ENCODE measurements at places on chromosomes 2 and 18. TPM values are rescaled to one million over a fixed set of nuclear protein-coding genes. Genes with fewer than 3 reads are reported as not detected.

GRCh38 chr2:29881089-29881730 is 40.2 kb downstream of the ALK start:
- H3K27ac ChIP-seq: no peak overlapping the region
- no peak for DNase-seq
- H3K4me3 ChIP-seq: no peak overlapping the region

GRCh38 chr2:79437433-79438267 is 75.2 kb upstream of the CTNNA2 start:
- peaks cover 83% of the 10 kb centered on the region for H3K27me3 ChIP-seq
- H3K27ac ChIP-seq: no peak overlapping the region
- H3K4me3 ChIP-seq: peak overlapping the region; percentile 22
- peaks cover 13% of the 10 kb centered on the region for H3K4me1 ChIP-seq
- DNase-seq: peak; percentile 8

DNA sequence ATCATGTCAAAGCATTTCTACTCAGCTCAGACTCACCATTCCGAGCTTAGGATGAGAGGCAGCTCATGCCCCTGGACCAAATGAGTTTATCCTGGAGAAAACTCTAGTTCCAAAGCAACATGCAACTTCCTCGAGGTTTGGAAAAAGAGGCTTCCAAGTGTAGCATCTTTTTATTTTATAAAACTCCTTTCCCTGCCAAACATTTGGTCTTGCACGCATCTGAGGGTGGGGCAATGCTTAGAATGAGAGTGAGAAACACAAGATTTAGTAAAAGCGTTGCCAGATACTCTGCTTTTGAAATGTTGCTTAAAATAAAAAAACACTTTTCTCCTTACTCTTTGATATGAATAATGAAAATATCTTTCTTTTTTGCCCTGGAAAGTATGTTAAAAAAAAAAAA is 151.5 kb downstream of the NCKAP5 start:
- DNase-seq: no peak
- H3K4me1 ChIP-seq: peaks cover 77% of the 10 kb centered on the region
- H3K27ac ChIP-seq: no peak overlapping the region
- H3K36me3 ChIP-seq: no peaks in the 10 kb centered on the region
- no peaks in the 10 kb centered on the region for H3K27me3 ChIP-seq

The SGPP2 gene
- total RNA-seq: not detected

The ASPRV1 gene
- 1.7 TPM for total RNA-seq

The OTOS gene
- not detected for total RNA-seq

All from neural crest cell (in vitro differentiated cells).